C1 segment of cervical spinal cord (tissue), 14 donors: ENCODE measurements at places on chromosomes 4 and X.

DNA sequence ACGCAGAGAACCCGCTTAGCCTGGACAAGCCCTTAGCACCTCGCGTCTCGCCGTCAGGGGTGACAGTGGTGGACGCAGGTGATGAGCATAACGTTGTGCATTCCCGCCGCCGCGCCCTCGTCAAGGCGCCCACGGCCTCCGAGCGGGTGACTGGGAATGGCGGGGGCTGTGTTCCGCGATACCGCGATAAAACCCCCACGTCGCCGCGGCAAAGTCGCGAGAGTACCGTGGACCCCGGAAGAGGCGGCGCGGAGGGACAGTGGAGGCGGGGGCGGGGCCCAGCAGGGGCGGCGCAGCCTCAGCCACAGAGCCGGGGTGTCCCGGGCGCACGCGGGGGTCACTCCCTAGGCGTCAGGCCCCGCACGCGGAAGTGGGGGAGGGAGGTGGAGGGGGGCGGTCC lies 53.8 kb downstream of the ZFYVE28 start:
- no peak for DNase-seq

GRCh38 chrX:128862557-128862956 lies 660.7 kb downstream of the SMARCA1 start:
- DNase-seq: no peak

- DNase-seq: no peak
Measured at GRCh38 chr4:5707778-5708448, 446 bp downstream of the EVC2 start.

DNA sequence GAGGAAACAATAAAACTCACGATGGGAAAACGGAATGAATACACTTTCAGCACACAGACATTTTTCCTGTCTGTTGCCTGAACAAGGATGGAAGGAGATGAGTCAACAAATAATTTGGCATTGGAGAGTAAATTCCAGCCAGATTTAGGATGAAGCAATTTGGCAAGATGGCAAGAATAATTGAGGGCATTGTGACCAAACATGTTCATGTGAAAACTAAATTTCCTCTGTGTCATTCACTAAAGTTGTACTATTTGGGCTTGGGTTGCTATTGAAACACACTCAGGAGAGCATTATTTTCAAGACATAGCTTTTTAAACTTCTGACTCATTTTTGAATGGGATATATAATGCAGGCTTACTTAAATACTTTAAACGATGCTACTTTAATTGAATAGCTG lies 1614.4 kb downstream of the PCDH19 start:
- no peak for DNase-seq

- no peak for DNase-seq
Measured at GRCh38 chr4:2712261-2712842, 43.8 kb downstream of the TNIP2 start.

DNA sequence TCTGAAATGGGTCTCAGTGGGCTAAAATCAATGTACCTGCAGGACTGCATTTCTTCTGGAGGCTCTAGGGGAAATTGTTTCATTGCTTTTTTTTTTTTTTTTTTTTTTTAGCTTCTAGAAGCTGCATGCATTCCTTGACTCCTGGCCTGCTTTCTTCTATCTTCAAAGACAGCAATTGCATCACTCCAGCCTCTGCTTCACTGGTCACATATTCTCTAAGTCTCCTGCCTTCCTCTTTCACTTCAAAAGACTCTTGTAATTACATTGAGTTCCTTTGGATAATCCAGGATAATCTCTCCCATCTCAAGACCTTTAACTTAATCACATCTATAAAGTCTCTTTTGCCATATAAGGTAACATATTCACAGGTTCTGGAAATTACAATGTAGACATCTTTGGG lies 11.3 kb upstream of the PCYT1B start:
- no peak for DNase-seq

- DNase-seq: no peak
Measured at GRCh38 chr4:167003326-167003725, 231.0 kb downstream of the SPOCK3 start.

- DNase-seq: no peak
Measured at GRCh38 chr4:158535130-158535614, 13.5 kb downstream of the RXFP1 start.

GRCh38 chrX:24398766-24399165 lies 38.3 kb downstream of the SUPT20HL1 start:
- no peak for DNase-seq
